ENCODE measurements at places on chromosomes 2 and 18.

DNA sequence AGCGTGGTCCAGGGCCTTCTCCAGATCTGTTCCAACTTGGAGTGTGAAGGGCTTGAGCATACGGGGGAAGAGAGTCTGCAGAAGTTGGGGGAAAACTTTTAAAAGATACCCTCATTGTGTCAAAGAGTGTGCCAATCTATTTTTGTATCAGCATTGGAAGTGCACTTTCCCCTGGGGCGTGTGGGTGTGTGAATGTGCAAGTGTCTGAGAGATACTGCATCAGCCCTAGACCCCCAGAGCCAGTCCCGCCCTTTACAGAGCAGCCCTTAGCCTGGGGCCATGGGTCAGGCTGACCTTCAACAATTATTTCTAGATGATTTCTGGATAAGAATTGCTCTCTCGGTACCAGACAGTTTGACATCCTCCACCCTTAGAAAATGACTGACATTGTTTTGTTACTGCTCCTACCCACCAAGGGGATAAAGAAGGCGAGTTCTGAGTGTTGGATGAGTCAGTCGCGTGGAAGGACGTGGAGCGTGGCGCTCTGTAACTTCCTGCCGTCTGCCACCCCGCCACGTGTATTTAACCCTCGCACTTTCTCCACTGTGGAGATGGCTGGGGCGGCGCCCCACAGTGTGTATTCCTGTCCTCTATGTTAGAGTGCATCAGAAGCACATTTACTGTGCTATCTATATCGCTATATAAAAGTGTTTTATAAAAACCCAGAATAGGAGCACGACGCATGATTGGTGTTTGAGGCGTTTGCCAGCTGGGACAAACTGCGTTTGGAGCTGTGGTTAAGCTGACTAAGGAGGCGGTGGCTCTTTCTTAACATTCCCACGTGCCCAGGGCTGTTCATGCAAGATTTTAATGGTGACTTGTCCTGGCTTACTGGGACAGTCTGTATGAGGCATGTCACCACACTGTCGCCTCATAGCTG, 122.6 kb downstream of the CABLES1 start:
- DNase-seq, result peak; percentile 30

DNA sequence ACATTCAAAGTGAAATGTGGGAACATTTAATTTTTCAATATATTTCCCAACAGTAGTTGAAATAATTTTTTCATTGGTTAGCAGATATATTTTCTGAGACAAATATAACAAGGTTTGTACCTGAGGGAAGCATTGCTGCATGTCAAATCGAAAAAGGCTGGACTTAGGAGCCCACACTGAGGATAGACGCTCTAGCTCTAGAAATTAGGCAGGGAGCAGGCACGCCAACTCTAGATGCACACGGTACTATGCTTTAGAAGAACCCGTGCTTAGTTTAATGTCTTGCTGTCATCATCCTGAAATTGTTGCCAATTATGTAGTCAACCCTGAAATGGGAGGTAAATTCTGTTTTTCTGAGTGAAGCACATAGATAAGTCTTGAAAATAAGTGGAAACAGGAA, 731.1 kb upstream of the ZNF804A start:
- no peak for DNase-seq

DNA sequence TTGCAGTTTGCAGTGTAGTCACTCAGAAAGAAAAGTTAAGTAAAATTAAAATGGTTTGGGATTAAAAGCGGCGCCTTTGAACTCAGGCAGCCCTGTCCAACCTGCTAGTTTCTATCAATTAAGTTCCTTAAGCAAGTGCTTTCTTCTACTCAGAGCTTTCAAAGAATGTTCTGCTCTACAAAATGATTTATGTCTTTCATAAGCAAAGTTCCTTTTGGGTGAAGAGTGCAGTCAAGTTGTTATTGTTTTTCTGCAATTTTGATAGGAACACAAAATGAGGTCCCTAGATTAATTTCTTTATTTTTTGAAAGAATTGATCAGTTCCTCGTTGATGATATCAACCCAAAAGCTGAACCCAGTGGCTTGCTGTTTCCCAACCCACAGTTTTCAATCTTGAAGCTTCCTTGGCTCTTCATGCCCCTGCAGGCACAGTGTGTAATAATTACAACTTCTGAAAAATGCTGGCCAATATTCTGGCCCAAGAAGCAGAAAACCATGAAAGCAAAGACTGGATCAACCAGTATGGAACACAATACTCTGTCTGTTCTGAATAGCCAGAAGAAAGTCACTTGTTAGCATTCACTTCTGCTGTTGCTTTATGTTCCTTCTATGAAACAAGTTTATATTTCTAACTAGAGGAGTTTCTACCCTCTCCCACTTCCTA, 89.1 kb downstream of the TGIF1 start:
- no peak for DNase-seq

DNA sequence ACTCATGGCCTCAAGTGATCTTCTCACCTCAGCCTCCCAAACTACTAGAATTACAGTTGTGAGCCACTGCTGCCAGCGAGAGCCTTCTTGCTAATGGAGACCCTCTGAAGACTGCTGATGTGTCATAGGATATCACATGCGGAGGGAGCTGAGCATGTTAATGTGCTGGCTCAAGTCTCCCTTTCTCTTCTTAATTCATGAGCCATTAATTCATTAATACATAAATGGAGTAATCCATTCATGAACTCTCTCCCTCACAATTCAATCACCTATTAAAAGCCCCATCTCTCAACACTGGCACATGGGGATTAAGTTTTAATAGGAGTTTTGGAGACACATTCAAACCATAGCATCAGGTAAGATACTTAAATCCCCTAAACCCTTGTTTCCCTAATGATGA, 54.8 kb downstream of the SYT4 start:
- no peak for DNase-seq

DNA sequence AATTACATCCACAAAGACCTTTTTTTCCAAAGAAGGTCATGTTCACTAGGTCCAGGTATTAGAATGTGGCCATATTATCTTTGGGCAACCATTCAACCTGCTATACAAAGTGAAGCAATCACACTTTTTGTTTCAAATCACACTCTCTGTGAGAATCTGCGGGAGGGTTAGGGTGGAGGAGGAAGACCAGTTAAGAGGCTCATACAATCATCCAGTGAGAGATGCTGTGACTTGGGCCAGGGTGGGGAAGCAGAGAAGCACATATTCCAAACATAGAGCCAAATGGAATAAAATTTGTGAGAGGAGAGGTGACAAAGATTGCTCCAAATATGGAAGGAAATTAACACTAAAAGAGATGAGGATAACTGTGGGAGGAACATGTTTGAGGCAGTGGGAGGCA, 351.6 kb downstream of the CYRIA start:
- no peak for DNase-seq

- DNase-seq, result no peak
Observed at GRCh38 chr18:79738581-79739439, 58.9 kb upstream of the KCNG2 start.

DNA sequence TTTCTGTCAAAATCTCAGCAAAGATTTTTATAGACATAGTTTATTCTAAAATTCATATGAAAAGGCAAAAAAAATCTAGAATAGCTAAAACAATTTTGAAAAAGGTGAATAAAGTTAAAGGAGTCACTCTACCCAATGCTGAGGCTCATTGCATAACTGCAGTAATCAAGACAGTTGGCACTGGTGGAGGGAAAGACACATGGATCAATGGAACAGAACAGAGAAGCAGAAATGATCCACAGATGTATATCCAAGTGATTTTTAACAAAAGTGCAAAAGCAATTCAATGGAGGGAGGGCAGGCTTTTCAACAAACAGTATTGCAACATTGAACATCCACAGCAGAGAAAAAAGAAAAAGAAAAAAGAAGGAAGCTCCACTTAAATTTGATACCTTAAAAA, 162.8 kb downstream of the RBM43 start:
- DNase-seq, result no peak

- DNase-seq, result no peak
Observed at GRCh38 chr2:128578406-128579390, 260.0 kb upstream of the HS6ST1 start.

GRCh38 chr2:239375278-239376061, 25.4 kb downstream of the HDAC4 start:
- DNase-seq, result no peak

DNA sequence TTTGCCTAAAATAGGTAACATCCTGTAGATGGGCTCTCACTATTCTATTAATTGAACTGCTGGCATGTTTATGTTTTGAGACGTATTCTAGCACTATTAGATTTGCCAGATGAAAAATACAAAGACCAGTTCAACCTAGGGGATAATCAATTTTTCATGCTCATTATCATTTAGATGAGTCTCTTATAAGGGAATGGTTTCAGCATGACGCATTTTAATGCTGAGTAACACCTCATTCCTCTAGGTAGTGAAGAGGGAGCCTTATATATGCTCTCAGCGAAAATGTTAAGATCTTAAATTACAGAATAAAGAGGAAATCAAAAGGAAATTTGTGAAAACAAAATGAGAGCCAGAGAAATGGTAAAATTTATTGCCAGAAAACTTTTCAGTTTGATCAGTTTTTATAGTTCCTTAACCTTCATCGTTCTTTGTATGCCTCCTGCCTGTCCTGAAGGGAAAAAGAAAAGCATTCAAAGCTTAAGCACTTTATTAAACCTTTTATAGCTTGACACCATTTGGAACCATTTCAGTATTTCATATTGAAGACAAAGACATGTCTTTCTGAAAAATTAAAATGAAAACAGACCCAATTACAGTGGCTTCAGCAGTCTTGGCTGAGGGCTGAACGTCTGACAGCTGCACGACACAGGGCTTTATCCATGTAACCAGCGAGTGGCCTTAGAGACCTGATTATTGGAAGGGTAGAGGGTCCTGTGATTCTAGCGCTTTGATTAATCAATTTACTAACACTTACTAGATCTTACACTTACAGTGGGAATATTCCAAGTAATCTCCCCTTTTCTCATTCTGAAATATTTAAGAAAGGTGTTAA, 112.8 kb downstream of the ADCYAP1 start:
- DNase-seq, result no peak
